ENCODE measurements at places on chromosomes 1 and 21. TPM values are rescaled to one million over a fixed set of nuclear protein-coding genes. Genes with fewer than 3 reads are reported as not detected.

- no peak for DNase-seq
Measured at GRCh38 chr1:67741121-67741520, 56.1 kb downstream of the GADD45A start.

- no peak for DNase-seq
Measured at GRCh38 chr1:35454616-35455015, 102.6 kb downstream of the KIAA0319L start.

KIAA0040 gene
- 44.8 TPM for total RNA-seq

- DNase-seq = peak; percentile 23
Measured at GRCh38 chr1:30411206-30411605, 312.2 kb downstream of the MATN1 start.

DNA sequence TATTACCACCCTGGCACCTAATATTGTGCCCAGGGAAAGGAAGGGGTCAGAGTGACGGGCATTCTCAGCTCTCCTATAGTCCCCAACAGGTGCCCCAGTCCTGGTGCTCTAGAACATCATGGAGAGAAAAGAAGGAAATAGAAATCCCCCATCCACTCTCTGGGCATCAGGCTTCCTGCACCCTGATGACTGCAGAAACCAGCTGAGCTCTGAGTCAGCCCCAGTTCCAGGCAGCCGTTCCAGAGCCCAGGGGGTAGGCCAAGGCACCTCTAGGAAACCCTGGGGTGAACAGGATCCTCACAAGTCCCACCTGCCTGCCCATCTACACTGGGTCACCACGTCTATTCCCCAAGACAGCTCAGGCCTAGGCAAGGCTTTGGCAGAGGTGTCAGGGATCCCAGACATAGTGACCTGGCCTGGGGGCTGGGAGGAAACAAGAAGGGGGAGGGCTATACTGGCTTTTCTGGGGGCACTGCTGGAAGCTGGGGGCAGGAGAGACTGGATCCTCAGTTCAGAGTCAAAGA lies 709 bp downstream of the NECTIN4 start:
- no peak for DNase-seq

DNA sequence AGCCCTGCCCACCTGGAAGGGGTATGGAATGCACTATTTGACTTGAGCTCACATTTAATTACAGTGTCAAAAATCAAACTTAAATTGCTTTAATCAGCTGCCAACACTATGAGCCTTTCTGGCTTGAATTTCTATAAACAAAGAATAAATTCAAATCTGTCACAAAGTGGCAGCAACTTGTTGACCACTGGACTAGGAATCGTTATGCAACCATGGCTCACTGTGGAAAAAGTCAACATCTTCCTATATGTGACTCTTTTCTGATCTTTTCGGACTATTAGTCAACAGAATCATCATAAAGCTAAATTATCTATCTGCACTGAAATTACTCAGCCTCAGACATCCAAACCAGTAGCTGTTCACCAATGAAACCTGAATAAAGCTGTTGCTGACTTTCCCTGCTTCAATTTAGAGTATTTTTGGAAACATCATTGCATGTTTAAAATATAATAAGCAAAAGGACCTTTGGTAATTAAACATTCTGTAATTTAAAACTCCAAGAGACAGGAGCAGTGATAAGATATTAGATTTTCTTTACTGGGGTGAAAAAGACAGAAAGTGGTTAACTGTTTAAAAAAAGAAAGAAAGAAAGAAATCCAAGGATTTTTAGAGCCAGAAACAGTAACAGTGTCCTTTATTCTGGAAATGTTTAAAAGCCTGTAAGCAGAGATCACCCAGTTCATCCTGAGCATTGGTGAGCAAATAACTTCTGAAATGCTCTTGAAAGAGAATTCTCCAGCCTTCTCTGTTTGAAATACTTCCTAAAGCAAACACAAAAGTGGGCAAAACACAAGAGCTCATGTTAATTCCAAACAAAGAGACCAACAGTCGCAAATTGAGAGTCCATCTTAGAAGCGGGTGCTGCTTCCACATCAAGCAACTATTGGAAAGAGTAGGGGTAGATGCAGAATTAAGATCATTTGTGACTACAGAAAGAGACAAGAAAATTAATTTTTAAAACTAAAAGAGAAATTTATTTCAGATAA lies 26.2 kb upstream of the ERG start:
- no peak for DNase-seq

DNA sequence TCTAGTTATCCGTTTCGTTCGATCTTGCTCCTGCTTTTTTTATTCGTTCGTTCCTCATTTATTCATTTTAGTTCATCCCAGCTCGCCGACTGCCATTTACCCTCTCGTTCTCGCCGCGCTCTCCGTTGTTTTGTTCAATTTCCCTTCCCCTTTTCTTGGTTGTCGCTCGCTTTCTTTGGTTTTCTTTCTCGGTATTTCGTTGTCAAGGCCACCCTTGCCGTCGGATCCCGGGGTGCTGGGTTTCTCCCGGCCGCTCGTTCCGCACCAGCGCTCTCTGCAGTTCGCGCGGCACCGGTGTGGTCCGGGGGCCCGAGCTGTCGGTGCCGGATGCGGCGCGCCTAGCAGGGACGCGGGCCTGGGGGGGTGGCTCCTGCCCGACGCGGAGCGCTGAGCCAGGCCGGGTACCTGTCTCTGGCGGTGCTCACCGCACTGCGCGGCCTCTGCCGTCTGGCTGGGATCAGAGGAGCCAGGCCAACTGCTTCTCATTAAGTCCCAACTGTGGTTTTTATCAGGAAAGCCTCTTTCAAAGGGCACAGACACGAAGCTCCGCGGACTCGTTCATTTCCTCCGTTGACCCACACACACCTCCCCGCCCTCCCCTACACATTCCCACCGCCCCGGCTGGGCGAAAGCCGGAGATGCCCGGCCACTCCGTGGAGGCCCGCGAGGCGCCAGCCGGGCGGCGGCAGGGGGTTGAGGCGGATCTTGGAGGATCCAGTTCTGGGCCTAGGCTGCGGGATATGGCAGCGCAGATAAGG lies 1.6 kb downstream of the ALX3 start:
- DNase-seq = no peak

DNA sequence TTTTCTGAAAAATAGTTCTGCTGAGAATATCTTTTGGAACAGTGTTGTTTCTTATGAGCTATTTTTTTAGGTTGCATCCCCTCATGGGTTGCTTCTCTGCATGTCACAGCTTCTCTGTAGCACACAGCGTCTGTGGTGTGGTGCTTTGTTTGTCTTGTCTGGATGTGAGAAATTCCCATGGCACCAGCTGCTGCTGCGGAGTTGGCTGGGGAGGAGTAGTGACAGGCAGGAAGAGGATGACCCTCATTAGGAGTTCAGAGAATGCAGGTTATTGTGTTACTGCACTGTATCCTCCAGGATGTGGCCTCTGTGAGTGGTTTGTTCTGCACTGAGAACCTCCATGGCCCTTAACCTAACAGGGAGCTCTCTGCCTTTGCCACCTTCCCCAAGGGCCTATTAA lies 64.8 kb downstream of the TSEN15 start:
- DNase-seq = no peak

- DNase-seq = peak; percentile 53
Measured at GRCh38 chr21:44686000-44686781, 4.2 kb upstream of the KRTAP12-1 start.

FLAD1 gene
- 29.0 TPM for total RNA-seq

NTMT2 gene
- total RNA-seq = not detected

- no peak for DNase-seq
Measured at GRCh38 chr1:65119951-65120350, 28.1 kb upstream of the AK4 start.

DAB1 gene
- total RNA-seq = 0.29 TPM

- no peak for DNase-seq
Measured at GRCh38 chr1:6466023-6466422, at the start of gene TNFRSF25. TSS of gene TNFRSF25 (minus strand) at chr1:6466173. CDS start at chr1:6466107, 66 bp downstream.

DNA sequence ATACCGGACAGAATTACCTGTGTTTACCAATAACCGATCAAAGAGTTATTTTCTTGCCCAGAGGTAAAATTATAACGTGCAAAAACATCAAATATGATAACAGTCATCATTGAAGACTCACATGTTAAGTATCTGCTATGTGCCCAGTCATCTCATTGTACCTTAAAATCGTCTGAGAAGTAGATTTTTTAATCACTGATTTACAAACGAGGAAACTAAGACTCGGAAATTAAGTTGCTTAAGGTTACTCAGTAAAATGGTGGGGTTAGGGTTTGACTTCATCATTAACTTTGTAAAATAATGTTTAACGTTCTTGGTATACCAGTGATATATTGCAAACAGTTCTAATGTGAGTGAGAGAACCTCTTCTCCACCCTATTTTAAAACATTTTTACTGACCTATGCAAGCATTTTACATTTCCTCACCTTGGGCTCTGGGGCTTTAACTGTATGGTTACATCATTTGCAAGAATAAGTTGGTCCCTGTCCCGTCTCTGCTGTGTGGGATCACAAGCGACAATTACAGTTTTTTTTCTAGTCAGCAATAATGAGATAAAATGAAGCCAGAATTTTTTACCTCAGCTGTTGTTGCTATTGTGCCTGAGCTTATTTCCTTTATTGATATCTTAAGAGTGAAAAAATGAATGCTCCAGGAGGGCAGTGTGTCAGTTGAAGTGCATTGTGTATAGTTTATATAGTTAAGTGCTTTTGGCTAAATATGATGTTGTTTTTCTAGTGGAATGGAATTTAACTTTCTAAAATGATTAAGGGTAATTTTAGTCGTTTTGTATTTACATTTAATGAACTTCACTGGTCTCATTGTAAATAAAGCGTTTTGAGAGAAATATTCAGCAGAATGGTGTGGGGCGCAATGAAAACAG lies 2.7 kb downstream of the RPRD2 start:
- DNase-seq = no peak

GRCh38 chr1:8142955-8143629 lies 117.0 kb upstream of the ERRFI1 start:
- no peak for DNase-seq

GRCh38 chr21:18384771-18385170 lies 18.8 kb downstream of the TMPRSS15 start:
- DNase-seq = no peak

TNFAIP8L2 gene
- 10.3 TPM for total RNA-seq

GRCh38 chr1:237556911-237557310 lies 333.8 kb downstream of the ZP4 start:
- no peak for DNase-seq

- no peak for DNase-seq
Measured at GRCh38 chr1:79386730-79387129, 380.2 kb upstream of the ADGRL4 start.

SYPL2 gene
- total RNA-seq = 3.1 TPM

DNA sequence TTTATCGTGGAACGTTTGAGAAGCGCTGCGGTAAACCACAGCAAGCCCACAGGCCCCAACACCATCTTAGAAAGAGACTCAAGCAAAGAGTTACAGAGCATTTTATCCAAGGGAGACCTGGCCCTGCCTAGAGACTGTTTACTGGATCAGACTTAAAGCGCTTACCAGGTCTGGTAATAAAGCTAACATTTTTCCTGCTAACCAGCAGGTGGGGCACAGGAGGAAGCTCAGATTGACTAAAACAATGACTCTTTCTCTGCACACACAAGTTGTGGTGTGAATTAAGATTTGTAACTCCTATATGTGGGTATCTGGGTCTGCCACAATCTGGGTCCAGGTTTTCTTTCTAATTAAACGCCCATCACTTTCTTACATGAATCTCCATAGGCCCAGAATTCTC lies 136.5 kb upstream of the ETS2 start:
- no peak for DNase-seq

NDUFS5 gene
- 154 TPM for total RNA-seq

DNA sequence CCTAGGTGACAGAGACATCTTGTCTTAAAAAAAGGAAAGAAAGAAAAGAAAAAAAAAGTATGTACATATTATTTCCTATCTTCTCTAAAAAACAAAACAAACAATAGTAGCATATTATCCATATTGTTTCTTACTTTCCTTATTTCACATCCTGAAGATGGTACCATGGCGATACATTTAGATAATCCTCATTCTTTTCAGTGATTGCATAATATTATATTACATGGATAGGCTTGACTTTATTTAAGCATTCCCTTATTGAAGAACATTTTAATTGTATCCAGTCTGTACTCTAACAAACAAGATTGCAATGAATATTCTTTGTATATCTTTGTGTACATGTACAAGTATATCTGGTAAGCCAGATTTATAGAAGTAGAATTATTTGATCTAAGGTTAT lies 82.9 kb upstream of the PUM1 start:
- no peak for DNase-seq

GRCh38 chr1:76218888-76219287 lies 144.3 kb downstream of the ST6GALNAC3 start:
- DNase-seq = no peak

GRCh38 chr1:19010995-19011844 lies 54.7 kb upstream of the IFFO2 start:
- DNase-seq = peak; percentile 88

DNTTIP2 gene
- 49.0 TPM for total RNA-seq

DNA sequence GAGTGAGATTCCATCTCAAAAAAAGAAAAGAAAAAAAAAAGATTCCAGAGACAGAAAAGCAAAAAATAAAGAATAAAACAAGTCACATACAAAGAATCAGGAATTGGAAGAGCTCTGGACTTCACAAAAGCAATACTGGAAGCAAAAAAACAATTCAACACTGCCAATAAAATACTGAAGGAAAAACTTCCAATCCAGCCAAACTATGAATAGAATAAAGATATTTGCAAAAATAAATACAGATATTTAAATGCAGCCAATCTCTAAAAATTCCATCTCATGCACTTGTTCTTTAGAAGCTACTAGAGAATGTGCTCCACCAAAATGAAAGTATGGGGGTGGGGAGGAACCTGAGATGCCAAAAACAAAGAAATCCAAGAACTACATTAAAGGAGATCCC lies 29.4 kb upstream of the RBM34 start:
- DNase-seq = no peak

MARK1 gene
- total RNA-seq = 2.3 TPM

GRCh38 chr1:183593356-183593755 lies 3.1 kb upstream of the NCF2 start:
- DNase-seq = no peak

DNA sequence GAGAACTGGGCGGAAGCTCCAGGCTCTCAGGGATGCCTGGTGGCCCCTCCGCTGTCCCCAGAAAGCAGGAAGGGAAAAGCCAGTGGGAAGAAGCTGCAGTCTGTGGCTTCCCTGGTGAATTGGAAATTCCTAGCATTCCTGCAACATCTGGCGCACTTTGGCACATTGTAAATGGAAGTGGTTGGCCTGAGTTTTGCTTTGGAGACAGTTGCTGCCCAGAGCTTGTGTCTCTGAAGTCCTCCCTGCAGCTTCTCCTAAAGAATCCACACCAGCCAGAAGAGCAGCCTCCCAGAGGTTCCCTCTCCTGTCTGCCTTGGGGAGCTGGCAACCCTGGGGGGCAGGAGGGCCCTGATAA lies 48.2 kb downstream of the ARHGEF10L start:
- DNase-seq = no peak

Data from upper lobe of right lung (tissue), 1 donor.